ENCODE measurements at places on chromosomes 4 and X. TPM values are rescaled to one million over a fixed set of nuclear protein-coding genes. Genes with fewer than 3 reads are reported as not detected.
A peak's percentile ranks its signal among the peaks of the same experiment; 100 is the strongest.

GRCh38 chr4:55347610-55348228 is 1.7 kb downstream of the SRD5A3 start:
- H3K4me3 ChIP-seq, result peak overlapping the region; percentile 87
- DNase-seq, result no peak
- H3K4me1 ChIP-seq, result peaks cover 17% of the 10 kb centered on the region
- peaks cover under 1% of the 10 kb centered on the region for H3K27me3 ChIP-seq

GRCh38 chr4:89765966-89766365 is 71.0 kb downstream of the SNCA start:
- peaks cover 7% of the 10 kb centered on the region for H3K27me3 ChIP-seq
- H3K27ac ChIP-seq, result no peak overlapping the region
- no peak overlapping the region for H3K4me3 ChIP-seq
- DNase-seq, result no peak
- H3K4me1 ChIP-seq, result peaks cover 8% of the 10 kb centered on the region

GRCh38 chr4:184854673-184855072 is 28.9 kb upstream of the ACSL1 start:
- peaks cover 25% of the 10 kb centered on the region for H3K27me3 ChIP-seq
- no peak overlapping the region for H3K4me3 ChIP-seq
- peak; percentile 46 for DNase-seq
- H3K36me3 ChIP-seq, result no peaks in the 10 kb centered on the region
- H3K27ac ChIP-seq, result no peak overlapping the region

Gene SSX4
- total RNA-seq, result not detected

Gene MED12
- 58.5 TPM for total RNA-seq

All from osteocyte (in vitro differentiated cells).